GM12892 (cell line): ENCODE measurements at places on chromosomes 3 and 15.

GRCh38 chr3:108125550-108126071, 34.8 kb upstream of the CD47 start:
- DNase-seq: no peak

DNA sequence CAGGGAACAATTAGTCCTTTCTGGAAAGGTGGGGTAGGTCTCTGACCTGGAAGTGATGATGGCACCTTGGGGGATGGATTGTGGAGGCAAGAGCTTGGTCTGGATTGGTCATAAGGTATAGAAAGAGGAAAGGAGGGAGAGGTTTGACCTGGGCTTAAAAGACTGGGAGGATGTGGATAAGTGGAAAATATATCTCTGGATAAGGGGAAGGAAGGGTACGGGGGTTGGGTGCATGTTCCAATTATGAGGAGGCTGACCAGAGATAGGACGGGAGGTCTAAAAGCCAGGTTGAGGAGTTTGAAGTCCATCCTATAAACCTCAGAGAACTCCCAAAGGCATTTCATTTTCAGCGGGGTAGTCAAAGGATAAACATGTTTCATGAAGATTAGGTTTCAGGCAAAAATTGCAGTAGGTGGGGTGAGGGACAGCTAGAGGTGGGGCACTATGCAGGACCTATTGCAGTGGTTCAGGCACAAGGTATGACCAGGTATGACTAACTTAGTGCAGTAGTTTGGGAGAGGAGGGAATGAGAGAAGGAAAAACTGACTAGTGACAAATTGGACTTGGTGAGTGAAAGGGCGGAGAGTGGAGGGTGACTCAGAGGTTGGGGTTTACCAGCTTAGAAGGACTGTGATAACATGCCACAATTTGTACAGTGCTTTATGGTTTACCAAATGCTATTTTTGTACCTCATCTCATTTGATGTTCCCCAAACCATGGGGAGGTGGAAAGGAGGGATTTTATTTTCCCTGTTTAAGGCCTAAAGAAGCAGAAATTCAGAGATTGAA, 10.7 kb downstream of the PDE8A start:
- DNase-seq: no peak

DNA sequence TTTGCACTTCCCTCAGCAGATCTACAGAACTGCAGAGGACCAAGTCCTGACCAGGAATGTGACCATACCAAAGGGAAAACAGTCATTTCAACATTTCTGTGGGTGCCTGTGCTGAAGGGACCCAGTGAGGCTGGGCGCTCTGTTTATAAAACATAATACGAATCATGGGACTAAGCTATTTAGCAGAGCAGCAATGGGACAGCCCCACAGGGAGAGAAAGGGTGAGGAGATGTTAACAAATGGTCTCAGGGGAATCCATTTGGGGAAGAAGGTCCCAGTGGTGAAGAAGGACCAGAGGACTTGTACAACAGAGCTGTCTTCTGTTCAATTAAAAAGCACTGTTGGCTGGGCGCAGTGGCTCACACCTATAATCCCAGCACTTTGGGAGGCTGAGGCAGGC, 1025.4 kb downstream of the FHIT start:
- DNase-seq: no peak

- DNase-seq: no peak
Observed at GRCh38 chr3:159852266-159852665, 136.4 kb upstream of the IL12A start.

DNA sequence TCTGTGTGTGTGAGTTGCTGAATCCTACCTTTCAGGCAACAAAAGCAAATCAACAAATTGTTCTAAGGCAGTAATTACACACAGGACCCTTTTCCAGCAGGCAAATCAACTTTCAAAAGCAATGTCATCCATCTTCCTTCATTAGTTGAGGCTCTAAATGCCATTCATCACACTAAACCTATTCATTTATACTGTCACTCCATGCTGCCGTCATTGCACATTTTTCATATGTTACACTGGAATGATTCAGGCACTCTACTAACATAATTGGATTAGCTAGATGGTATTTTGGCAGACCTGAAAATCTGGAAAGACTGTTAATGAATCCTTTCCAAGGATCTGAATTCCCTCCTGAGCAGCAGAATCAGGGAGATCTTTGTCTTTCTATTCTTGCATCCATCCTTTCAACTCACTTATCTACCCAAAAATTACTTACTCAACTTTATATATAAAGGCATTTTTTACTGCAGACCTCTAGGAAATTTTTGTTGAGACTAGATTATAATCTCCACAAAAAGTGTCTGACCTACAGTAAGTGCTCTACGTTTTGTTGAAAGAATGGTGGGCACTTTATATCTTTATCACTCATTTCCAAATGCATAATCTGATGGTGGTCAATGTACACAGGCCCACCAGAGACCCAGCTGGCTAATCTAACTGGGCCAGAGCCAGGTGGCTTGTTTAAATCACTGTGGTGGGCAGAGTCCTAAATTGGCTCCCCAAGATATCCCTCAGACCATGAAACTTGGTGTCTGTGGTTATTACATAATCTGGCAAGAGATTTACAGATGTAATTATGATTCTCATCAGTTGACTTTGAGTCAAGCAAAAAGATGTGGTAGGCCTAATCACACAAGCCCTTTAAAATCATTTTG, 25.0 kb downstream of the MIX23 start:
- no peak for DNase-seq

- DNase-seq: no peak
Observed at GRCh38 chr3:30511524-30512251, 94.7 kb upstream of the TGFBR2 start.

DNA sequence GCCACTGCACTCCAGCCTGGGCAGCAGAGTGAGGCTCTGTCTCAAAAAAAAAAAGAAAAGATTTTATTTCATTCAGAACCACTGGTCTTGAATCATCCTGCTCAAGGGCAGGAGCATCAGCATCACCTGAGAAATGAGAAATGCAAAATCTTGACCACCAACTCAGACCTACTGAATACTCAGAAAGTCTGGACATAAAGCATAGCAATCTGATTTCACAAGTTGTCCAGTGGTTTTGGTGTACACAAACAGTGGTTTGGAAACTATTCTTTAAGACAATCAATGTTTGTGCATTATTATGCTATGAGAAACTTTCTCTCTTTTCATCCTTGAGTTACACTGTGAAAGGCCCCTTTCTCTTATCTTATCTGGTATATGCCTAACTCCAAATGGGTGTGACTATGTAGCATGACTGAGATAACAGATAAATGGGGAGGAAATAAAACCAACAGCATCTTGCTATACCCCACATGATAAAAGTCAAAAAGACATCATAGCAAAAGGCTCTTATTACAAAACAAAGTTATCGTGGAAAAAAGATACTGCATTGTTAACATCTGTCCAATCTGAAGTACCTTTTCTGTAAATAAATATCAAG, 174.2 kb upstream of the STT3B start:
- DNase-seq: no peak

DNA sequence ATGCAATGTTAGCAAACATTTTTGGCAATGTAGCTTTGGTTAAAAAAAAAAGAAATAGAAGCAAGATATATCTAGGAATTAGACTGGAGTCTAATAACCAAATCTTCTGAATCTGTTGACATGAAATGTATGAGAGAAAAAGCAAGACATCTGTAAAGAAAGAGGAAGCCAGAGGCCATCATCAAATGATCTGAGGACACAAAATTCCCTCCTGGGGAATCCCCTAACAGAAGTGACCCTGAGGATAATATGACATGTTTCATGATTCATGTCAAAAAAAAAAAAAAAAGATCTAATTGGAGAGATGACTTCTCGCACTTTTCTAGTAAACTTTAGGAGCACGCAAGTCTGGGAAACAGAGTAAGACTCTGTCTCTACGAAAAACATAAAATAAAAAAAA, 70.9 kb downstream of the IMPG2 start:
- DNase-seq: no peak
